ENCODE measurements at places on chromosomes 2 and 18.

- DNase-seq, result no peak
These were observed 23.3 kb downstream of the SLC30A6 start for GRCh38 chr2:32189011-32189410.

GRCh38 chr2:196836440-196836839 lies 27.3 kb upstream of the C2orf66 start:
- DNase-seq, result peak; percentile 7

DNA sequence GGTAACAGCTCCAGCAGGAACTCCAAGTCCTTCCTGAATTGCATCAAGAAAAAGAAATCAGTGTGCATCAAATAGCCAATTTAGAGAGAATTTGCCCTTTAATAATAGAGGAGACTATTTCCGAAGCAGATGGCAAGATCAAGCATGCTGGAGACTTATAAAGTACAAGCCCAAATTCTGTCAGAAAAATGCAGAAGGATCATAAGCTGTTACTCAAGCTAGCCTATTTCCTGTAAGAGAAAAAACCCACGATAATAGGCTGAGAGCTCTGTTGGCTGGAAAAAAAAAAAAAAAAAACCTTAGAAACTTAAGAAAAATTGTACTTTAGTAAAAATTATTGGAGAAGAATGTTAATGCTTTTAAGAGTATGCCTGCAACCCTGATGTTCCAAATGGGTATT lies 24.4 kb upstream of the ITM2C start:
- no peak for DNase-seq

DNA sequence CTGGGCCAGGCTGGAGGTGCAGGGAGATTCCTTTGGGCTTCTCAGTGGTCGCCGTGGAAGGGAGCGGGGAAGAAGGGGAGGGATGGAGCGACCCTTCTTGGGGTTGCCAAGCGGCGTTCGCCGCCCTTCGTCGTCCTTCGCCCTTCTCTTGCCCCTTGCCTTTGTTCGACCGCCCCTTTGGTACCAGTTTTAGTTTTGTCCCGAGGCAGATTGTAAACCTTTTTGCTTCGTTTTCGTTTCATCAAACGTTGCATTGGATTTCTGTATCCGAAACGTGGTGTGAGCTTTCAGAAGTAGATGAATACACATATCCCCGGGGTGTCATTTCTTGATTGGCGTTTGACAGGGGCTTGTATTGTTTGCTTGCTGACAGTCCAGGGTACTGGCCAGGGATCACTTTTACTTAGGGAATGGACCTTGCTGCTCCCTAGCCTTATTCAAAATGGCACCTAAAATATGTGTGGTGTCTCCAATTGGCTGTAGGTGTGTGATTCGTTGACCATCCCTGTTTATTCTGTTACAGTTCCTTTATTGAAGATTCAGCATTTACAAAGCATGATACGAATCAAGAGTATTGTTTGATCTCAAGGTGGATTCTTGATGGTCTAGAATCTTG lies 788 bp downstream of the USP14 start:
- DNase-seq, result peak; percentile 7

DNA sequence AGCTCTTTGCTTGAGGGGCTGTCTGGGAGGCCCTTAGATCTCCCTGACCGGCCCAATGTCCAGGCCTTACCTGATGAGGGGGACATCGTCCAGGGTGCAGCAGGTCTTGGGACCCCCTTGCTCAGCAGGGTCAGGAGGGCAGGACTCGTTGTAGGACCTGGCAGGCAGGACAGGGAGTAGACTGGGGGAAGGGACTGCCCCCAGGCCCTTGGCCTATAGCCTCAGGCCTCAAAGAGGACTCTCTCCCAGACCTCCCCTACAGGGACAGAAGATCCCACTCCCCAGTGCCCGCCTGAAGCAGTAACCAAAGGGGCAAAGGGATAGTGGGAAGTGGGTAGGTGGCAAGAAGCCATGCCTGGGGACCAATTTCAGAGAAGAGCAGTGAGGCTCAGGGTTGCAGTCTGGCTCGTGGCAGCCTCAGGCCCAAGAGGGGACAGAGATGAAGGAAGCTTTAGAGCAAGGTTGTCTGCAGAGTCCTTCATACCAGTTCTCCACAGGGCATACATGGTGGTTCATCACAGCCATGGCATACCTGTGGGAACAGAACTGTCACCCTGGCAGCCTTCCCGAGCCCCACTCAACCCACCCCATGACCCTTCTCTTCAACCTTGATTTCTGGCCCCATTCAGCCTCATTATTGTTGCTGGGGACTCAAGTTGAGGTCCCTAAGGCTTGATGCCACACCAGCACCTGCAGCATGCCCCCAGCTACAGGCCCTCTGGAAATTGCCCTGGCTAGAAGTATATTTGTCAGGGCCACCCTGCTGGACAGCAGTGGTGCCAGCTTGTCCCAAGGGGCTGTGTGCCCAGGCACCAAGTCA lies 1.3 kb downstream of the TMEM150A start:
- no peak for DNase-seq

DNA sequence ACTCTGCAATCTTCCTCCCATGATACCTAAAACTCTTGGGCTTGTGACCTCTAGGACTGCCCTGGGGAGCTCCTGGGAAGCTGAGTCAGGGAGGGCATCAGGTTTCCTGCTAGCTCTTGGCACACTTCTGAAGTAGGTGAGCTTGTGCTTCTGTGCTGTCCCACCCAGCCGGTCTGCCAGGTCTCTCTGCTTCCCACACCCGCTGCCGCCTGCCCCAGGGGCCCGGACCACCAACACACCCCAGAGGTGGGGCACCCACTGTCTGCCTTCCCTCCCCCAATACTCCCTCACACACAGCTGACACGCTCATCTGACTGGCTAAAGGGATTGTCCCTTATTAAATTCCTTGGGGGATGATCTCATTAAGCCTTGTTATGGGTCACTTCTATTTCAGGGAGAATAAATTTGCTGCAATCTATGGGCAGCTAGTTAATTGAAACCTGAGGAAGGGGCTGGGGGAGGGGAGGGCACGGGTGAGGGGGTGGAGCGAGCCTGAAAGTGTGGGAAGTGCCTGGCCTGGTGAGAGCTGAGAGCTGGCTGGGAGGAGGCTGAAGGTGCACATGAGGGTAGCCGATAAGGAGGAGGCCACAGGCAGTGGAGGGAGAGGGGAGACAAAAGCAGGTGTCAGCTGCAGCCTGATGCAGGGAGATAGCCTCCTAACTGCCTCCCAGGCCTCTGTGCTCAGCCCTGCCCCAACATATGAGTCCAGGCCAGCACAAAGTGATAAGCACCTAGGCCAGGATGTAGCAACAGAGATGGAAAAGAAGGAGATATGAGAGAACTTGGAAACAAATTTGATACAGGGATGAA lies 48.8 kb downstream of the HAUS1 start:
- peak; percentile 27 for DNase-seq

- DNase-seq, result peak; percentile 82
These were observed 262.7 kb downstream of the TWIST2 start for GRCh38 chr2:239110595-239111048.

- no peak for DNase-seq
These were observed 55.6 kb downstream of the CHMP3 start for GRCh38 chr2:86507600-86507999.

DNA sequence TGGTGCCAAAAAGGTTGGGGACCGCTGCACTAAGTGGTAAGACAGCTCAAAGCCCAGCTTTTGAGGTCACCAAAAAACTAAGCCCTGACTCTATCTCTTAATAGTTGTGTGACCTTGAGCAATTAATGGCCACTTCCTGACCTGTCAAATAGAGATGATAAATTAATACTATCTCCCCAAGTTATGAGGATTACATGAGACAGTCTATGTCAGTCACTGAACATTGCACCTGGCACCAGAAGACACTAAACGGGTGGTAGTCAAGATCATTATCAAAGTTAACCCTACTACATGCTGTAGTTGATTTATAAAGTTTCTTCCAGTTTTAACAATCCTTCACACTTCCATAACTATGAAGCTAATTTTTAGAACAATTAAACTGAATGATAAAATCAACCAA lies 36.5 kb downstream of the STPG4 start:
- no peak for DNase-seq

DNA sequence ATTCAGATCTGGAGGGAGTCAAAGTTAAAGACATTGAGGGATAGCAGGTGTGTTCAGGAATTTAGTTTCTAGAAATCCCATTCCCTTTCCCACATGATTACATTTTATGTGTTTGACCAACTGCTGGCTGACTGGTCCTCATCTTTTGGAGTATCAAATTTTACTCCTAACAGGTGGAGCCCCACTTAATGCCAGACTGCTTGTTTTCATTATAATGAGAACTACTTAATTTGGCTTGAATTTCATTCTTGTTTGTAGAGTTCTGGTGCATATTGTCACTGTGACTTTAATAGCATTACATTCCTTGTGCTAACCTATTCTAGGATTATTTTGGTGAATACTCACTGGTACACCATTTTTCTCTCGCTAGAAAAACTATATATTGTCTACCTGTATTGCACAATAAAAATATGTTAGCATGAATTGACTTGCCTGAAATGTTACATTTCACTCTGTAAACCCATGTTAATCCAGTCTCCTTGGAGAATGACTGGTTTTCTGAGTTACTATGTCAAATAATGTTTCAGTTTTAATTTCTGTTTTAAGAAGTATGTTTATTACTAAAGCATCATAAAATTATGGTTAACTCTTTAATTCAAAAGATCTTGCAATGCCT lies 98.2 kb downstream of the TANC1 start:
- DNase-seq, result no peak

- no peak for DNase-seq
These were observed 75.5 kb downstream of the COPS8 start for GRCh38 chr2:237161189-237161588.

DNA sequence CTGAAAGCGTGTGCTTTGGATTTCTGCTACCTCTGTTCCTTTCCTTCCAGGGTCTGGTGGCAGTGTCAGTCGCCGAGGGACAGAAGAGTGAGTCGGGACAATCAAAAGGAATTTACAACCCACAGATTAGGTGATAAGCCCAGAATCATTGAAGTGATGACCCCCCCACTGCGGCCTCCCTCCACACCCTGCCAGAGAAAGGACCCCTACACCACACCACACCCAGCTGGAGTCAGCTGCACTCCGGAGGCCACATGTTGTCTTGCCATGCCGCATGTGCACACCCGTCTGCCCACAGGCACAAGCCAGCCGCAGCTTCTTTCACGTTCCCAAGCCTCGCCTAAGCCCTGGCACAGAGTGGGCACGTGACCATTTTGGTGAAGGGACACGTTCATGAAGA lies 366.8 kb upstream of the SALL3 start:
- DNase-seq, result no peak

DNA sequence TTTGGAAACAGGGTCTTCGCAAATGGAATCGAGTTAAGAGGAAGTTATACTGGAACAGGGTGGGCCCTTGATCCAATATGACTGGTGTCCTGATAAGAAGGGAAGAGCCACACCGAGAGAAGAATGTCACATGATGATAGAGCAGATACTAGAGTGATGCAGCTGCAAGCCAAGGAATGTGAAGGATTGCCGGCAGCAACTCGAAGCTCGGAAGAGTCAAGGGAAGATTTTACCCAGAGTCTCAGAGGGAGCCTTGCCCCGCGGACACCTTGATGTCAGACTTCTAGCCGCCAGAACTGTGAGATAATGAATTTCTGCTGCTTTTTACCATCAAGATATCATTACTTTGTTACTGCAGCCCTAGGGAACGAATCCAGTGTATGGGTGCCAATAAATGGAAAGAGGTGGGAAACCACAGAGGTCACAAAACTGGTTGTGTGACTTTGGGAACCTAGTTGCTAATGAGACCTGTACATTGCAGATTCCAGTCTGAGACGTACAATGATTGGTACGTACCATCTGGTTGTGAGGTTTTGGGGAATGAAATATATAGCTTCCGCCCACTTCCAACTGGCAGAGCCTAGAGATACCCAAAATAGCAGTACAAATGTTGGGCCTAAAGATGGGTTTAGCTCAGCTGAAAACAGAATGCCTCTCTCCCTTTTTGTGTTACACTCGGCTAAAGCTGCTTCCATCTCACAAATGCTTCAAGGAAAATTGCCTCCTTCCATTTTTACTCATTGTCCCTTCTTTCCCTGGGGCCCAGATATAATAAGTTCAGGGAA lies 28.6 kb upstream of the VWA3B start:
- no peak for DNase-seq

GRCh38 chr18:48417985-48418384 lies 8.8 kb upstream of the ZBTB7C start:
- DNase-seq, result no peak

- no peak for DNase-seq
These were observed 32.9 kb downstream of the CD28 start for GRCh38 chr2:203739351-203739750.

DNA sequence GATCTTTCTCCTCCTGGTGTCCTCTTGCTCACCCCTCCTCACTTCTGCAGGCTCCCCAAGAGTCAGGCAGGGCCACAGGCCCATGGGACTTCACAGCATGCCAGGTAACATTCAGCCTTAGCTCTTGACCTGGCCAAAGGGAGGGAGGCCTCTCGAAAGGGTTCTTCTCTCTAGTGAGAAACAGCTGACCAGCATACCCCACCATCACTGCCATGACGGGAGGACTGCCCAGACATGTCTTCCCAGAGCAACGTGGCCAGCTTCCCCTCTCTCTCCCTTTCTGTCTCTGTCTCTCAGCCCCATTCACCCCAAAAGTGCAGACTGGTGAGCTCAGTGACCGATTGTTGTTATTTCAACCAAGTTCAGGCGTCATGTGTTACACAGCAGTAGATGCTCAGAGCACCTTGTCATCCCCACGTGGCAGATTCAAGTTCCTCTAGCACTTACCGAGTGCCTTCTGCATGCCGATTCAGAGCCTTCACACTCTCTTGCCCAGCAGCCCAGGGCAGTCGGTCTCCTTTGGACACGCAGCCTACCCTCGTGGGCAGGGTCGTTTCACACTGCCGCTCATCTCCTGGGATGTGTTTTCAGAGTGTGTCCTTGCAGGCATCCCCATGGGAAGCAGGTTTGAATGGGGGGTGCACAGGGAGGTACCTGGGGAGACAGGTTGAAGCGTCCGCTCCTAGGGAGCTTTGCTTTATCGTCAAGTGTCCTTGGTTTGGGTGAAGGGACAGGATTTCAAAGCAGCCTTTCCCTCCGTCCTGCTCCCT lies 259.9 kb downstream of the NDUFA10 start:
- no peak for DNase-seq

DNA sequence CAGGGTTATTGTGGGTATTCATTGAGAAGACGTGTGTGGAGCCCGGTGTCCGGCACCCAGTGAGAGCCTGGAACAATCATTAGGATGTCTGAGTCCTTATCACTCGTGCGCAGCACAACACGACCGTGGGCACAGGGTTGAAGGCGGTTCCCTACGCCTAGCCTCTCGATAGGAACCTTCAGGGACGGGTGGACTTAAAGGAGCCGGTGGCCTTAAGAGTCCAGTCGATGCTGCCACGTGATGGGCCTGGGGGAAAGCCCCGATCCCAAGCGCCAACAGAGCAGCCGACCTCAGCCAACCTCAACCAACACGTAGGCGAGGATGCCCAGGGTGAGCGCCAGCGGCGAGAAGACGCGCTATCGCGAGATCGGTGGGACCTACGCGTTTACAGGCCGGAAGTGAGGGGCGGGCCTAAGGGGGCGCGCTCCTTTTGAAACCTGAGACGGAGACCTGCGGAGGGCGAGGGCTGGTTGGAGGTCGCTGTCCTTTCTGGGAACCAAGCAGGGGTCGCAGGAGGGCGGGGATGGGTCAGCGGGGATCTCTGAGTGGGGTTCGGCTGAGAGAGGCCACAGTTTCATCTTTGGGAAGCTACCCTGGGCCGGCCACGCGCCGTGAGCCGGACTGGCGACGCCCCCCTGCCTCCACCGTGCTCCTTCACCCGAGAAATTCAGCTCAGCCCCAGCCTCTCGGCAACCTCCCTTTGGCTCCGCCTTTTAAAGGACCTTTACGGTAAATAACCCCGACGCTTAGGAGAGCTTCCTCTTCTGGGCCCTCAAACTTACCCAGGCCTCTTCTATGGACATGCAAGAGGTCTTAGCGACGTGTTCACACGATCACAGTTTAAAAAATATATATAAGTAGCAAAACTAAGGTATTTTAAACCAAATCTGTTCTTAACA lies 28.3 kb downstream of the WNT10A start:
- DNase-seq, result peak; percentile 85

All from amniotic epithelial cell (primary cell).